Epithelial cell of proximal tubule (primary cell): ENCODE measurements at places on chromosomes 3 and 15. TPM values are rescaled to one million over a fixed set of nuclear protein-coding genes. Genes with fewer than 3 reads are reported as not detected.

DNA sequence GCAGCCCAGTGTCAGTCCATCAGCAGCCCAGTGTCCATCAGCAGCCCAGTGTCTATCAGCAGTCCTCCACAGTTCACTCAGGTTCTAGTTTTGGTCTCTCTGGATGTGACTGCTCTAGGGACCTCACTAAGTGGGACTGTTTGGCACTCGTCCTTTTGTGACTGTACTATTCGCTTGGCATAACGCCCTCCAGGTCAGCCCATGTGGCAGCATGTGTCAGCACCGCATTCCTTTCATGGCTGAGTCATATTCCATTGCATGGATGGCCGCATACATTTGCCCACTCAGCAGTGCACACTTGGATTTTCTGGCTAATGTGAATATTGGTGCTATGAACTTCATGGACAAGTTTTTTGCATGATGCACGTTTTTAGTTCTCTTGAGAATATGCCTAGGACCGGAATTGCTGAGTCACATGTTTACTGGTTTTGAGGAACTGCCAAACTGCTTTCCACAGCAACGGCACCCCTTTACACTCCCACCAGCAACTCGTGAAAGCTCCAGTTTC is 16.4 kb downstream of the CHST13 start:
- DNase-seq: peak; percentile 74

DNA sequence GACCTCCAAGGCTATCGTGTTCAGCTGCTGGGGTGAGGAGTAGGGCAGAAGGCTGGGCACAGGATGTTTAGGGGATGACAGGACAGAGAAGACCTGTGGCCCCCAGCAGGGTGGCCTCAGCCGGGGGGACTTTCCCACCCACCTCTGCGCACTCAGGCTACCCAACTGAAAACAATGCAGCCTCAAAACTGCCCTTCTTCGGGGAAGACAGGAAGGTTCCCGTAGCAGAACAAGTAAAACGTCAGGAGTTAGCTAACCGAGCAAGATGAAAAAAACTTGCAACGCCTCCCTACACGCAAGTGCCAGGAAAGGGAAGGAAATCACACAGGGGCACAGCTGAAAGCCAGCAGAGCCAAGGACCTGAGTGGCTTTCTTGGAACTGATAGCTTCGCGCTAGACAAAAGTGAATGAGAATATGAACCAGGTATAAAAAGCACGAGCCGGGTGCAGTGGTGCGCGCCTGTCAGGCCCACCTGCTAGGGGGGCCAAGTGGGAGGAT is 38.4 kb upstream of the FURIN start:
- no peak for DNase-seq

- no peak for DNase-seq
These were observed 11.7 kb downstream of the PXYLP1 start for GRCh38 chr3:141243271-141243707.

DNA sequence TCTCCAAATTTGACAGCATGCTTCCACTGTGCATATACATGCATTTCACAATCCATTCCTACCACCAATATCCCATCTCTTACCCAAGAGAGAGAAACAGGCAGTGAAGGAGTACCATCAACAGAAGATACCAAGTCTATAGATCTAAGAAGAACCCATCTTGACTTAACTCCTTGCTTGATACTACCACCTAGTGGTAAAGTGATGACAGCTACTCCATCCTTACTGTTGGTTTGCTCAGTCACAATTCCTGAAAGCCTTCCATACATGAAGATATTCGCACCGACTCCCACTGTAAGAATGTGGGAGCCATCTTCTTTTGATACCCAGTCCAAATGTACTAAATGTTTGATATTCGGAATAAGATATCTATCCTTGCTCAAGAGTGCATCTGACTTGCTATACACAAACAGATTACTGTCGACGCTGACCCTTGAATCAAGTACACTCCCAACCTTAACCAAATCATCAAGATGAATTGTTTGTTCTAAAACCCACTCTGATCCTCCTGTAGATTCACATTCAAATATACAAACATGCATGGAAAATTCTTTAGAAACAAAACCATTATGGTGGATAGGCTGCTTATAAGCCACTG is 123.1 kb downstream of the DMXL2 start:
- DNase-seq: peak; percentile 2

The RAB8B gene
- total RNA-seq: 20.9 and 27.0 TPM in 2 replicates

The CACNA2D2 gene
- total RNA-seq: 0.14 TPM in 1 of 2 replicates, not detected in the other

DNA sequence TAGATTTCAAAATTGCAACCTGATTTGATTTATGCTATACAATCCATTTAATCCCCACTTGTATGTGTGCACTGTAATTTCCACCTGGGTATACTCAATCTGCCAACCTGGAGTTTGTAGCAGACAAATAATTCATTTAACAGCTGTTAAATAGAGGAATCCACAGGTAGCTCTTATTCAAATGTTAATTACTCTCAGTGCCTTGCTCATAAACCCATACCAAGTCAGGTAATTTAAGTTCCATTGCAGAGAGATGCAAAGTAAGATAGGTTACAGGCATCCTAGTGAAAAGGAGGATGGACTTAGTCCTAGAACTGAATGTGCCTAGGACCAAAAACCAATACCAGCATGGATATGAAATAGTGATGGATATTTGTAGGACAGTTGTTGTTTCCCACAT is 674.2 kb downstream of the TBL1XR1 start:
- DNase-seq: no peak

The CPNE4 gene
- total RNA-seq: 4.1 TPM in 1 of 2 replicates, not detected in the other

GRCh38 chr3:30752970-30753369 is 141.5 kb downstream of the GADL1 start:
- DNase-seq: no peak

The SLITRK3 gene
- not detected in 2 replicates for total RNA-seq

GRCh38 chr3:85821130-85821756 is 862.5 kb downstream of the CADM2 start:
- DNase-seq: no peak

GRCh38 chr3:187403768-187404288 is 35.6 kb downstream of the RTP4 start:
- peak; percentile 100 for DNase-seq

The BTLA gene
- not detected in 2 replicates for total RNA-seq

GRCh38 chr15:52225230-52225629 is 34.0 kb upstream of the GNB5 start:
- no peak for DNase-seq

- no peak for DNase-seq
These were observed 396.1 kb downstream of the UNC13C start for GRCh38 chr15:54374184-54374952.

DNA sequence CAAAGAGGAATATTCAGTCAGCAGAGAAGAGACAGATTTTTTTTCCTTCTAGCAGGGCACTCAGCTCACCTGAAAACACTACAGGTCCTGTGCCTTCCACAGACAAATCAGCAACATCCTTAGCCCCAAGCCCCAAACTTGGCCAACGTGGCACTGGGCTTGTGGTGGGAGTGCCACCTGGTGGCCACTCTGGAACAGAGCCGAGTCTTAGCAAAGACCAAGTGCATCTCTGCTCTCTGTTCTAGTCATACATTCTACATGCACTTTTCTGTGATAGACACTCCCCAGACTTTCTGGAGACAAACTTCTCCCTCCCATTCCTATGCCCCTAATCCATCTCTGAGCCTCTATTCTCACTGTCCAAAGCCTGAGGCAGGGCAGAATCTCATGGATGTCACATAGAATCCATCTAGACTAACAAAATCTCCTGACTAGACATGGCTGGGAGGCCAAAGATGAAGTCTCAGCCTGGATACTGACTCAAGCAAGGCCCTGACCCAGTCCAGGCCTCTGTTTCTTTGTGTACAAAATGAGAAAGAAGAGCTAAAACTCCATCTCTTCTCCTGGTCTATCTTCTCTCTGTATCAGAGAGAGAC is 5.1 kb upstream of the SEMA7A start:
- DNase-seq: no peak

- DNase-seq: no peak
These were observed 6.0 kb downstream of the WNT5A start for GRCh38 chr3:55480911-55481743.

GRCh38 chr15:92100301-92100700 is 246.8 kb downstream of the SLCO3A1 start:
- no peak for DNase-seq

The HES1 gene
- total RNA-seq: 17.1 and 55.6 TPM in 2 replicates

DNA sequence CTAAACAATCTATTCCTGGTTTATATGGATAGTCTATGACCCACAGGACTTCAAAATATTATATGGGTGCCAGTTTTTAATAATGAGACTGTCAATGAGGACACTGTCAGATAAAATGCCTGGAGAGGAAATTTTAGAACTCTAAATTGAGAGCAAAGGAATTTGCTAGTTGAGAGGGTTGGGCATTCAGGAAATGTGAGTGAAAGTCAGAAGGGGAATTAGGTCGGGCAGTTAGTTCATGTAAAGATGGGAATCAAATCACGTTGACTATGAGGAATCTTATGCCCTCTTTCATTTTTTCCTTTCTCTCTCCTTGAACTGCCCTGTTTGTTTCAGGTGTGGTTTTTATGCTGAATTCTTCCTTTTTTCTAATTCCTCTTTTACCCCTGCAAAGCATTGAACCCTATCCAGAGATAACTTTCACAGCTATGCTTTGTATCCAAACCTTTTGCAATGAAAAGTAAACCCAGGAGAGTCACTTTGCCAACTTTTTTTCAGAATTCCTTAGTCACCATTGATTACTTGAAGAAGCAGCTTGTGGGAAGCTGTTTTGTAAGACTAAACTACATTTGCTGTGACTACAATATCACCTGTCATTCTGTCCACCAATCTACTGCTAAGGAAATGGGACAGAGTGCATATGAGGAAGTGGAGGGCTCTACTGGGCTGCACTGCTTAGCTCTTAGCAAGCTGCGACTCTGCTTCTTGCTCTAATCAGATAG is 27.8 kb downstream of the CHP1 start:
- peak; percentile 81 for DNase-seq

- no peak for DNase-seq
These were observed 52.2 kb upstream of the OSBPL11 start for GRCh38 chr3:125647318-125648014.

- no peak for DNase-seq
These were observed 37.3 kb downstream of the ATP2B2 start for GRCh38 chr3:10467904-10468612.

GRCh38 chr3:32293903-32294302 is 55.4 kb downstream of the CMTM8 start:
- no peak for DNase-seq

DNA sequence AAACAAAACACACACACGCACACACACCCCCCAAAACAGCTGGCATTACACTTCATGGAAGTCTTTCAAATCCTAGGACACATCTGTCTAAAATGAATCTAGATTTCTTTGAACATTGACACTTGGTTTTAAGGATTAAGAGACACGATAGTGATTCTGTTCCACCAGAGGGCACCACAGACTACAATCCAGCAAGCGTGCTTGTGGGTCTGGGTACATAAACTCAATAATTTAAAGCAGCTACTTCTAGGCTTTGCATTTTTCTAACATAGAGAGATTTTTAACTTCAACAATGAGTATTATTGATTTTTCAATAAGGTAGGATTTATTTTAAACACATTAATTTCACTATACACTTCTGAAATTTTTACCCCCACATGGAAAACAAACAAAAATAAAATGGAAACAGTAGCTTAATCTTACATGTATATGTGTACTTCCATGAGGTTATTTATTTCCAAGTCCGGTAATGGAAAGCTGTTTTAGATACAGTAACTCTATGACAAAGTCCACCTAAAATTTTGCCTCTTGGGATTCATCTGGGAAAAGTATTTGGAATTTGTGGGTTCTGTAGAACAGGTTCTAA is 564.0 kb upstream of the TGFBR2 start:
- DNase-seq: peak; percentile 25

GRCh38 chr15:50740955-50741354 is 24.6 kb downstream of the SPPL2A start:
- DNase-seq: no peak

- no peak for DNase-seq
These were observed 5.1 kb upstream of the GRIP2 start for GRCh38 chr3:14545251-14545635.

The RBP2 gene
- total RNA-seq: not detected in 2 replicates

The NANOGP8 gene
- total RNA-seq: not detected in 2 replicates

DNA sequence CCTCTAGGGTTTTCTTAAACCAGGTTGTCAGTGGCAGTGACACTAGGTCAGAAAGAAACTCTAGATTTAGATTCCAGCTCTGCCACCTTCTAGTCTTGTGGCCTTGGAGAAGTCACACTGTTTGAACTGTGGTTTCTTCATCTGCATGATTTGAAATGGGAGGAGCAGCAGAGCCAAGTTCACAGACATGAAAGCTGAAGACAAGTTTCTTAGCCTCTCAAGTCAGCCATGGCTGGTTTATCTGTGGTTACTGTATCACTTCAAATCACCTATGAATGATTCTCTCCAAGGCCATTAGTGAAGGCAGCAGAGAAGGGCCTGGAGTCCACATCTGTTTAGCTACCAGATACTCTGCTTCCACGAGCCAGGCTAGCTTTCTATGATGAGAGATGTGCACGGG is 15.6 kb downstream of the CLEC3B start:
- DNase-seq: no peak

DNA sequence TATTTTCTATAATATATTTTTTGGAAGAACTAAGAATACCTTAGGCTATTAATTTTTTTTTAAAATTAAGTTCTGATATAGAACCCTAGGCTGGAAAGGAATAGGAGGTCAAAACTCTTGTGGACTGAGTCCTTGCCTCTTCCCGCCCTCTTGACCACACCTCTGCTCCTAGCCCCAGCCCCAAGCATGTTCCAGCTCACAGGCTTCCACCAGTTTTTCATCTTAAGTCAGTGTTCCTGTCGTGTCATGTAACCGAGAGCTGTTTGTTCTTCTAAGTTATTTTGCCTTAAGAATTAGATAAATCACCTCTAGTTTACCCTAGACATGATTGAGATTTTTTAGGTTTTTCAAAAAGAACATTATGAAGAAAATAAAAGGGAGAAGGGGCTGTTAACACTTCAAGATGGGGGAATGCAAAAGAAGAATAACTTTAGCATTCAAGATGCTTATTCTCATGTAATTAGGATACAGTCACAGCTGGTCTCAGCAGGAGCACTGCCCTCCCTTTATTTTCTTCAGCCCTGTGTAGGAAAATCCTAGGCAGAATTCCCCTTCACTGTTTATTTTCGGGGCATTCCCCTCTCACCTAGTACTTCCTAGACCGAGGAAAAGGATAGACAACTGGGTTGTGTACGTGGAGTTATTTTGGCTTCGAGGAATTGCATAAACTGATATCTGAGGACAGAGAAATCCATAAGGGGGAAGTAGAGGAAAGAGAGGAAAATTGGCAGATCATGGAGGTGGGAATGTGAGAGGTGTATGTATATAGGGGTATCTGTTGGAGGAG is 110.2 kb downstream of the CMSS1 start:
- no peak for DNase-seq

DNA sequence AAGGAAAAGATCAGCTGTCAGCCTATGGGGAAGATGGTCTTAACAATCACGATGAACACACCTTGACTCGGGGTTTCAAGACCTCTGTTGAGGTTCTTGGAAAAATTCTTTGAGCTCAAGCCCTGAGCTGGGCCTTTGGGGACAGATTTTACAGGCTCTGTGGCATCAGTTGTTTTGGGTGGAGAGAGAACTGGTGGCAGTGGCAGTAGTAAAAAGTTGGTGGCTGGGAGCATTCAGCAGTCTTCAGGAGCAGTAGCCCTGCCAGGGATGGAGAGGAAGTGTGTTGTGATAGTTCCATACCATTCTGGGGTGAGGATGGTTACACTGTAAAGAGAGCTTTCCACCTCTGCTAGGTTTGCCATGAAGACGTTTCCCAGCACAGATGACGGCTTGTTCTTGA is 4.9 kb upstream of the KY start:
- DNase-seq: no peak
